Central memory CD8-positive, alpha-beta T cell (primary cell): ENCODE measurements at places on chromosomes 16 and 17.

DNA sequence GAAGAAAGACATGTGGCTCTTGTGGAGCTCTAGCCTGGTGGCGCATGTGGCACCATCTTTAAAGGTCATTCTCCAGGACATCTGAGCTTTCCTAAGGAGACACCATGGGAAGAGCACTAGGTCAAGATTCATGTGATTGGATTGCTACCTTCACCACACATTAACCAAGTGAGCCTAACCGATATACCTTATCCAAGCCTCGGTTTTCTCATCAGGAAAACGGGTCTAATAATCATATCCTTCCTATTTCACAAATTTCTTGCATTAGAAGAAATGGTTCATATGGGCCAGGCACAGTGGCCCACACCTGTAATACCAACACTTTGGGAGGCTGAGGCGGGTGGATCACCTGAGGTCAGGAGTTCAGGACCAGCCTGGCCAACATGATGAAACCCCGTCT lies 58.3 kb downstream of the TMEM186 start:
- no peak for DNase-seq

- no peak for DNase-seq
These were observed 19.3 kb upstream of the MNT start for GRCh38 chr17:2420176-2420575.

- DNase-seq = no peak
These were observed 900.0 kb upstream of the GOT2 start for GRCh38 chr16:59634004-59634579.

GRCh38 chr16:1654505-1655268 lies 23.4 kb upstream of the JPT2 start:
- no peak for DNase-seq

DNA sequence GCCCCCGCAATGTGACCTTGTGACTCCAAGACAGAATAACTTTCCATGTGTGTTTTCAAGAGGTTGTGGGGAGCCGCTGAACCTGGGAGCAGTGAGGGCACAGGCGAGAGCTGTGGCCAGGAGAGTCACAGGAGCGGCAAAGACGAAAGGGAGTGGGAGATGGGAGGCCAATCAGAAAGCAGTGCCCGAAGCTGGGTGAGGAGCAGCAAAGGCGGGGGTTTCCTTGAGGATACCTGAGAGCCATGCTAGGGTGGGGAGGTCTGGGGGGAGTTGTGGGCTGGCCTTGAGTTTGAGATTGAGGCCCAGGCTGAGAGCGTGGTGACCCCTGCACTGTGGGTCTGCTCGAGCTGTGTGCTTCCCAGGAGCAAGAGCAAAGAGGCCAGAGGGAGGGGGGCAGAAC lies 23.2 kb upstream of the NPTX1 start:
- DNase-seq = no peak

GRCh38 chr17:27471321-27472269 lies 15.3 kb downstream of the KSR1 start:
- no peak for DNase-seq

DNA sequence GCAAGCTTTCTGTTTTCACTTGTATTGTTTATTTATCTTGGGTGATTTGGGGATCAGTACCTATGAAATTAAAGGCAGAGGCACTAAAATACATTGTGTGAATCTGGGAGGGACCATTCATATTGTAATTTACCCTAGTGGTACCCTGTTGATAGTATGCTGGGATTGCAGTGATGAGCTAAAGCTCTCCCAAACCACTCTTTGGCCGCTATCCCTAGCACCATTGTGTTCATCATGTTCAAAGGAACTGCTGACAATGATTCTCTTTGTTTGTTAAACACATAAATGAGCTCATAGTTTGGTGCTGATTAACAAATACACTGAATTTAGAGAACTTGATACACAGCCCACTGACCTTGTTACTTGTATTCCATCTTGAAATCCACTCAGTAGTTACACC lies 1469.8 kb downstream of the CDH11 start:
- DNase-seq = no peak

GRCh38 chr17:78491236-78492115 lies 85.7 kb downstream of the DNAH17 start:
- no peak for DNase-seq
